Stimulated activated effector memory CD8-positive, alpha-beta T cell treated with anti-CD3 and anti-CD28 coated beads, Interleukin-12 subunit alpha, Interleukin-12 subunit beta, amount 100 ng/mL, for 72 hours (primary cell): ENCODE measurements at places on chromosomes 12 and 14.

DNA sequence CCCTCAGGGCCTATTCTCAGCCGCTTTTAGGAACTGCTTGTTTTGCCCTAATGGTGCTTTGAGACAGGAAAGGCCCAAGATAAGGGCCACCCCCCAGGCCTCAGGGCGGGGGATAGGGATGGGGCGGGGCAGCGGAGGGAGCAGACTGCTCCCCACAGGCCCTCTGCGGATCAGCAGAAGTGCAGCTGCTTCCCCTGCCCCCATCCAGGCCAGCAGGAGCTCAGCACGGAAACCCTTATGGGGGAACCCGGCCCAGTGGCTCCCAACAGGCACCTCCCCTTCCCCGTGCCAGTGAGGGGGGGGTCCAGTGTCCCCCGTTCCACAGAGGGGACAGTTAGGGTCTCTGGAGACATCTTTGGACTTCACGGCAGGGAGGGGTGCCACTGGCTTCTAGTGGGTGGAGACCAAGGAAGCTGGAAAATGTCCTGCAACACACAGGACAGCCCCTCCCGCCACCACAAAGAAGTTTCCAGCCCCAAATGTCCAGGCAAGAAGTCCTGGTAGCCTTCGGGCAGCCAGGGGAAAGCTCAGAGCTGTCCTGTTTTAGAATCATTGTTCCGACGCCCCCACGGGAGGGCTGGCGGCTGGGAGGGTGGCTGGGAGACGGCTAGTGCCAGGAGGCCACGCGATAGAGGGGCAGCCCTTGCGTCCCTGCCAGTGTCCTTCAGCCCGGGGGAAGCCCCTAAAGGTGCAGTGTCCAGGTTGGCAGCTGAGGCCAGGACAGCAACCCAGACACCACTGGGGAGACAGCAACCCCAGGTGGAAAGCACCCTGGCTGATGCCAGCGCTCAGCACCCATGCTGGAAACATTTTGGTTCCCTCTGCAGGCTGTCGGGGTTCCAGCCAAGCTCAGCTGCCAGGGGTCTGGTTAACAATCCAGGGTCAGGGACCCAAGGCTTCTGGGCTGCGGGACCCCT, 10.4 kb upstream of the GPR132 start:
- DNase-seq: peak; percentile 58

- no peak for DNase-seq
These were observed 42.0 kb upstream of the ETV6 start for GRCh38 chr12:11607313-11608081.

DNA sequence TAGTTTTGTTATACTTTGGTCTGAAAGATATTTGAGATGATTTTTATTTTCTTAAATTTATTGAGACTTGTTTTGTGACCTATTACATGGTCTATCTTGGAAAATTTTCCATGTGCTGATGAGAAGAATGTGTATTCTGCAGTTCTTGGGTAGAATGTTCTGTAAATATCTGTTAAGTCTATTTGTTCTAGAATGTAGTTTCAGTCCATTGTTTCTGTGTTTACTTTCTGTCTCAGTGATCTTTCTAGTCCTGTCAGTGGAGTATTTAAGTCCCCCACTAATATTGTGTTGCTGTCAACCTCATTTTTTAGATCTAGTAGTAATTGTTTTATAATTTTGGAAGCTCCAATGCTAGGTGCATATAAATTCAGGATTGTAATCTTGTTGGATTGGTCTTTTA, 30.4 kb upstream of the SCAF11 start:
- no peak for DNase-seq

- DNase-seq: no peak
These were observed 78.2 kb downstream of the SCN8A start for GRCh38 chr12:51669271-51669670.

GRCh38 chr12:8697120-8697475, 693 bp upstream of the RIMKLB start:
- no peak for DNase-seq

DNA sequence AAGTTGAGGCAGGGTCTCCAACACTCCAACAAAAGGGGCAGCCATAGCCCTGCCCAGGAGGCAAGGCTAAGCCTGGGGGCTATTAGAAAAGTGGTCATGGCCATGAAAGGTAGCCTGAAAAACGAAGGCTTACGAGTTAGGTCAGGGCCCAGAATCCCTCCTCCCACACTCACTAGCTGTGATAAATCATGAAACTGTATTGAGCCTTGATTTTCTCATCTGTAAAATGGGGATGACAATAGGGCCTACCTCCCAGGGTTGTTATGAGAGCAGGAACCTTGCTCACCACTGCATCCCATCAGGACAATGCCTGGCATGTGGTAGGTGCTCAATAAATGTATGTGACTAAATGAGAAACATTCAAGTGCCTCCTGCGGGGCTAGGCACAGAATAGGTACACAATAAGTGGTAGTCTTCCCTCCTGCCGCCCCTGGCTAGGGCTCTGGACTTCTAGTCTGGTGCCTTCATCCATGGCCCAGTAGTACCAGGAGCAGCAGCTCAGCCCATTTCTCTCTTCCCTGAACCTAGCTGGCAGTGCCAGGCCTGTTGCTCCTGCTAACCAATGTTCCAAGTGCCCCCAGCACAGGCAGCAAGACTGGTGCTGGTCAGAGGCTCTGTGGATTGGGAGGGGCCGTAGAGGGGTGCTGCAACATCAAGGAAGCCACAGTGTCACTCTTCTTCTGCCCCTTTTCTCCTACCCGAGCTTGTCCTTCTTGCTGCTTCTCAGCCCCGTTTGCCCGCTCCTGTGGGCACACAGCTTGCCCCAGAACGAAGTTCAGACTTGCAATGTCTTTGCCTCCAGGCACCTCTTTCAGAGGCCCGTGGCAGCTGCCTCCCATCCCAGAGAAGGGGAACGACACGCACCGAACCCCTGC, 7.8 kb downstream of the PGF start:
- no peak for DNase-seq

DNA sequence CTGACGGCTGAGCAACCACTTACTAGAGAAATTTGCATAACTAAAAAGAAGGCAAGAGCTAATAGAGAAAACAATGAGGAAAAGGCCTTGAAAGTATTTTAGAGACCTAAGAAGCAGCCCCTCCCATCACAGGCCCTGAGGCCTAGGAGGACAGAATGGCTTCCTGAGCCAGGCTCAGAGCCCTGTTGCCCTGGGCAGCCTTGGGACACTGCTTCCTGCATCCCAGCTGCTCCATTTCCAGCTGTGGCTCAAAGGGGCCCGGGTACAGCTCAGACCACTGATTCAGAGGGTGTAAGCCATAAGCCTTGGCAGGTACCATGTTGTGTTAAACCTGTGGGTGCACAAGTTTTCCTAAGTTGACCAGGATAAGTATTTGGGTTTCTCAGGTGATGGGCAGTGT, 181.4 kb downstream of the TRHDE start:
- no peak for DNase-seq

DNA sequence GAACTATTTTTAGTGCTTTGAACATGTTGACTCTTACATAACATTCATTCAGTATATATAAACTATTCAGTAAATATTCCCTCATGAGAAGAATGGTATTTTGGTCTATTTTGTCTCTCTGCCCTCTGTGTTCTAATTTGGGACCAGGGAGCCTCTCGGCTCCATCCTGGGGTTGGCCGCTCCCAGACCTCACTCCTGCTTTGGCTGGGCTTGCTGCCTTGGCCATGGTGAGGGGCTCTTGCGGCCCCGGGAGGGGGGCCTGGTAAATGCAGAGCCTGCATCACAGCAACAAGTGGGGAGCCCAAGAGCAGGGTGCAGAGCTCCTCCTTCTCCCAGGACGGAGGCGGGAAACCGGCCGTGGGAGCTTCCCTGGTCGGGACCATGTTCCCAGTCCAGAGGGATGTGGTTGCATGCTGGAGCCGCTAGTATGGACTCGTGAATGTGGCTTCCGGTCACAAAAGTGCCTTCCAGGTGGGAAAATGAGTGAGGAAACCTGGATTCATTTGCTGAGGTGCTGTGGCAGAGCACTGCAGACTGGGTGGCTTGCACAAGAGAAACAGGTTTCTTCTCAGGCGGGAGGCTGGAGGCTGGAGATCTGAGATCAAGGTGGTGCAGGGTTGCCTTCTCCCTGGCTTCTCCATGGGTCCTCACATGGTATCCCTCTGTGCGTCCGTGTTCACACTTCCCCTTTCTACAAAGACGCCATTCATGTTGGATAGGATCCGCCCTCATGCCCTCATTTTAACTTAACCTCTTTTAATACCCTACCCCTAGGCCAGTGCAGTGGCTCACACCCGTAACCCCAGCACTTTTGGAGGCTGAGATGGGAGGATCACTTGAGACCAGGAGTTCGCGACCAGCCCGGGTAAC, 250.2 kb downstream of the CACNA1C start:
- DNase-seq: no peak

GRCh38 chr12:63904653-63905052, 60.2 kb downstream of the SRGAP1 start:
- no peak for DNase-seq

GRCh38 chr12:54526812-54527630, 22.4 kb upstream of the PDE1B start:
- peak; percentile 13 for DNase-seq

GRCh38 chr14:99682809-99683618, 1.1 kb upstream of the CYP46A1 start:
- DNase-seq: peak; percentile 92

- no peak for DNase-seq
These were observed 3.3 kb downstream of the DLK1 start for GRCh38 chr14:100729982-100730381.

GRCh38 chr12:39435531-39435930, 7.4 kb downstream of the KIF21A start:
- DNase-seq: no peak

GRCh38 chr12:7892186-7892980, 19.7 kb upstream of the SLC2A14 start:
- DNase-seq: no peak

- DNase-seq: no peak
These were observed 163.9 kb downstream of the PTCSC3 start for GRCh38 chr14:36012621-36013020.

DNA sequence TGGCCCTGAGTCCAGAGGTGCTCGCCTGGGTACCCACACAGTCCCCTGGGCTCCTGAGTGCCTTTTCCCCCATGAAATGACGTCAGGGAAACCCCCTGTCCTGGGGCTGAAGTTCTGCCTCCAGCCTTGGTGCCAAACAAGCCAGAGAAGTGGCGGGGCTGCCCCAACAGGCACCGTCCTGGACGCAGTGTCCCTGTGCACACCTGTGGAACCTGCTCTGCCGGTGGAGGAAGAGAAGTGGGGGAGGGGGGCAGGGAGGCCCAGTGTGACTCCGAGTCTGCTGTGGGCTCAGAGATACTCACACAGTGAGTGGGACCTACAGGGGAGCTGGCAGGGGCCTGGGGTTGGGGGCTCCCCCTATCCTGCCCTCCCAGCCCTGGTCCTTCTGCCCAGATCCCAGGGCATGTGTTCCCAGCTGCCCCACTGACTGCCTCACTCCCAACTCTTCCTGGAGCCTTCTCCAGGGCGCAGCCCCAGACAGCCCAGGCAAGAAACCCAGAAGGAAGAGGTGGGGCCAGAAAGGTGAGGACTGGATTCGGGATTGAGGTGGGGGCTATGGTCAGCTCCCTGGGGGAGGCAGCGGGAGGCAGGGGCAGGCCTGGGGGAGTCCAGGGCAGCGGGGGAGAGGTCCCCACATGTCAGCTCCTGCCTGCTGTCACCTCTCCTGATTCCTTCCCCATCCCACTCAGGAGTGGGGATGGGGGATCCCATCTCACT, 24.7 kb downstream of the CCDC85C start:
- DNase-seq: no peak

DNA sequence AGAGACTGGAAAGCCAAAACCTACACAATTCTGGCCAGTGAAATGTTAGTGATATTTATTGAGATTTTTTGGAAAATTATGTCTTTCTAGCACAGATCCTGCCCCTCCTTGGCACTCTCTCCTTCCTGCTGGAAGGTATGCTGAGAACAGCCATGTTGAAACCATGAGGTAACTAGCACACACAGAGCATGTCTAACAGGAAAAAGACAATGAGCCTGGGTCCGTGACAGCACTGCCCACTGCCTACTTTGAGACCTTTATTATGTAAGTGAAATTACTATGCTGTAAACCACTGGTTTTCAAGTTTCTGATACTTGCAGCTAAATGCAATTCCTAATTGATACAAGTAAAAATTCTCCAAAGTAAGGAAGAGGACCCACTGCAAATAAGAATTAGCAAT, 81.6 kb upstream of the SINHCAF start:
- no peak for DNase-seq

DNA sequence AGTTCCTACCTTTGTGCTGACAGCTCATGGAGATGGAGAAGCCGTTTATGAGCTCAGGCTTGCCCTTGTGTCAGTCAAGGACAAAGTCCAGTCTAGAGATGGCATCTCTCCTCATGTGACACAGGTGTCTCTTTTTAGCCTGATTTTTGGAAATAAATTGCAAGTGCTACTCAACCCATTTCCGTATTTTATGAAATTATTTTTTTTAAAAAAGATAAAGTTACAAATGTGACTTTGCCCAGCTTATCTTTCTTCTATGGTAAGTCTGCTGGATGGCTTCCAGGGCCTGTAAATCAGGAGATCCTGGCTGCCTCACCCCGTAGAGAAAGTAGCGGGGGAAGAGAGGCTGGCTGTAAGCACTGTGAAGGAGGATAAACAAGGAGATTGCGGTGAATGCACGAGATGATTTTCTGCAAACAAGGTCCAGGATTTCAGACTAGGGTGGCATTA, 169.7 kb downstream of the MYRFL start:
- no peak for DNase-seq

DNA sequence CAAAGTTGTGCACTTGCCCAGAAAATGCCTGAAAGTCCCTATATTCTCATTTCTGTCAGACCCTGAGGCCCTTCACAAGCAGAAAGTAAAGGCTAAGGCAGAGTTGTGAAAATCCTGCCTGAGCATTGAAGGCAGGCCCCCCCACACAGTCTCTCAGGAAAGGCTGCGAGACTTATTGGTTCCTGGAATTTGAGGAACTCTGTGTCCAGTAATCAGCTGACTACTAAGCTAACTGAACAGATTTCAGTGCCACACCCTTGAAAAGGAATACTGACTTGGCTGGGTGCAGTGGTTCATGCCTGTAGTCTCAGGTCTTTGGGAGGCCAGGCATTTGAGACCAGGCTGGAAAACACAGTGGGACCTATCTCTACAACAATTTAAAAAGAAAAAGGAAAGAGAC, 21.1 kb upstream of the PPP2R5E start:
- no peak for DNase-seq

- no peak for DNase-seq
These were observed 1.4 kb downstream of the LRTM2 start for GRCh38 chr12:1821805-1822204.

DNA sequence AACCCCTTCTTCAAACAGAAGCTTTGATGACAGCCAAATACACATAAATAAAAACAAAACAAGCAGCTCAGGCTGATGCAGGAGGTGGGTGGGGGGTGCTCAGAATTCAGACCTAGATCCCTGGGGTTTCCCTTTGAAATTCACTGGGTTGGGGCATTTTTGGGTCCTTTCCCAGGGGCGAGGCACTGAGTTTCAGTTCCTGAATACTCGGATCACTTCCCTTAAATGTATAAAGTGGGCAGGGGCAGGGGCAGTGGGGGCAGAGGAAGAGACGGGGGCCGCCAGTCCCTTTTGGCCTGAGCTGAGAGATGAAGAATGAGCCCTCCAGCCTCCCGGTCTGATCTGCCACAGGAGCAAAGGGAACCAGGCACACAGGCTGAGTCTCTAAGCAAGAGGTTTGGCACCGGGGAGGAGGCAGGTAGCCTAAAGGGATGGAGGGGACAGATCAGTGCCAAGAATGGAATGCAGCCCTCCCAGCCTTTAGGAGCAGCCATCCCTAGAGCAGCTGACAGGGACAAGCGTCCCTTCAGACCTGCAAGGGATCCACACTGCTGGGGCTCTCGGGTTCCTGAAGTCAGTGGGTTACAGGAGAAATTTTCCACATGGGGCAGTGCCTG, 20.3 kb downstream of the KDM2B start:
- no peak for DNase-seq

GRCh38 chr12:95141310-95141709, 67.9 kb upstream of the NR2C1 start:
- DNase-seq: no peak
